Stimulated activated CD8-positive, alpha-beta memory T cell treated with anti-CD3 and anti-CD28 coated beads, Interleukin-12 subunit alpha, Interleukin-12 subunit beta, amount 100 ng/mL, for 1 hour (primary cell): ENCODE measurements at places on chromosomes 5 and 9.

DNA sequence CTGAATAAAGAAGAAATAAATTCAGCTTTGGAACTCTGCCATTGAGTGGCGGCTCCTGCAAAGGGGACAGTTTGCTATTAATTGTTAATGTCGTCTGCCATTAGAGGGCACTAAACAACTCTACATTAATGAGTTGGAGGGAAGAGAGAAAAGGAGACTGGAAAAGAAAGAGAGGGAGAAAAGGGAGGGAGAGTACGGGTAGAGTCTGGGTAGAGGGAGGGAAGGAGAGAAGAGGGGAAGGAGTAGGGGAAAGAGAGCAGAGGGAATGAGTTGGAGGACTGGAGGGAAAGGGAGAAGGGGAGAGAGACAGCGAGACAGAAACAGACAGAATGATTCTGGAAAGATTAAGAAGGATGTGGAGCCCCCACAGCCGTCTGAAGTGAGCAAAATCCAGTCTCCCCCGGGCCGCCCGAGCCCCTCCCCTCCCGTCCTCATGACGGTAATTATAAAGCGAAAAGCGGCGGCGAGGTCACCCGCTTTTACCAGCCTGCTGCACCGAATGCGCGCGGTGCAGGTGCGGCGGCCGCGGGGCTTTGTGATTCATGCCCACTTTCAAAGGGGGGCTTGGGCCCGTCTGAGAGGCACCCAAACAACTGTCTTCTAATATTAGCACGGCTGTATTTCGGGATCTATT, 1.9 kb upstream of the FST start:
- DNase-seq, result no peak

- DNase-seq, result no peak
Measured at GRCh38 chr5:15255576-15255975, 244.4 kb upstream of the FBXL7 start.

- DNase-seq, result no peak
Measured at GRCh38 chr9:91858213-91859030, 91.6 kb downstream of the ROR2 start.

DNA sequence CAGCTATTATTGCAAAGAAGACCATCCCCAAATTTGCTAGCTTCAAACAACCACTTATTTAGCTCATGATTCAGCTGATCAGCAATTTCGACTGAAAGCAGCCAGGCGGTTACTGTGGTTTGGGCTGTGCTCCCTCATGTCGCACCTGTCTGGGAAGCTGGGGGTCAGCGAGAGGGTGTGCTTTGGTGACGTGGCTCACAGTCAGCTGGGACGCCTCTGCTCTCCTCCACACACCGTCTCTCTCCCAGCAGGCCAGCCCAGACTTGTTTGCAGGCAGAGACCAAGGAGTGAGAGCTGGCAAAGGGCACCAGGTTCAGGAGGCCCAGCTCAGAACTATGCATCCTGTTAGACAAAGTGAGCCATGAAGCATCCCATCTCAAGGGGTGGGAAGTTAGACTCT, 140.9 kb downstream of the SYK start:
- DNase-seq, result no peak
